ENCODE measurements at places on chromosomes 2 and 18. TPM values are rescaled to one million over a fixed set of nuclear protein-coding genes. Genes with fewer than 3 reads are reported as not detected.

Gene FBXO41
- 10.0 TPM for total RNA-seq

Gene IL1B
- total RNA-seq, result 12.0 TPM

Gene KCNJ3
- total RNA-seq, result not detected

Gene LRATD1
- not detected for total RNA-seq

Gene TFCP2L1
- total RNA-seq, result 0.19 TPM

Gene VIL1
- not detected for total RNA-seq

Gene MARCHF4
- total RNA-seq, result not detected

Gene POTEE
- 0.31 TPM for total RNA-seq

Gene GALR1
- total RNA-seq, result not detected

Gene OTX1
- 0.75 TPM for total RNA-seq

Gene REG3G
- not detected for total RNA-seq

Gene CABLES1
- total RNA-seq, result not detected

Gene CRYBA2
- not detected for total RNA-seq

Gene GATA6
- not detected for total RNA-seq

Gene THADA
- 23.7 TPM for total RNA-seq

Gene FSHR
- total RNA-seq, result not detected

Gene TSPYL6
- total RNA-seq, result not detected

Gene KCNF1
- not detected for total RNA-seq

Gene CD8B2
- 0.61 TPM for total RNA-seq

Gene CWC22
- total RNA-seq, result 19.4 TPM

Gene TOGARAM2
- 6.8 TPM for total RNA-seq

Gene TSN
- total RNA-seq, result 69.9 TPM

Gene SFT2D3
- 5.9 TPM for total RNA-seq

Gene TMEM150A
- 4.7 TPM for total RNA-seq

Gene RBM45
- 12.9 TPM for total RNA-seq

Gene DNAH7
- total RNA-seq, result 0.02 TPM

Gene ERMN
- total RNA-seq, result 7.4 TPM

Gene GTF2A1L
- total RNA-seq, result not detected

Gene PRSS56
- not detected for total RNA-seq

Gene MFSD2B
- 0.21 TPM for total RNA-seq

Gene PRR30
- total RNA-seq, result not detected

Gene RFX8
- total RNA-seq, result 2.2 TPM

Gene MAPK4
- not detected for total RNA-seq

Measured in natural killer cell treated with Interleukin-12 subunit alpha and Interleukin-12 subunit beta and Interleukin-15 and Interleukin-18, amount 100 ng/mL, for 72 hours (primary cell).